Activated CD4-positive, alpha-beta T cell treated with anti-CD3 and anti-CD28 coated beads for 36 hours (primary cell): ENCODE measurements at places on chromosomes 2 and 18. TPM values are rescaled to one million over a fixed set of nuclear protein-coding genes. Genes with fewer than 3 reads are reported as not detected.

The SUMO1 gene
- 164 TPM for total RNA-seq

The NAT8 gene
- total RNA-seq, result not detected

DNA sequence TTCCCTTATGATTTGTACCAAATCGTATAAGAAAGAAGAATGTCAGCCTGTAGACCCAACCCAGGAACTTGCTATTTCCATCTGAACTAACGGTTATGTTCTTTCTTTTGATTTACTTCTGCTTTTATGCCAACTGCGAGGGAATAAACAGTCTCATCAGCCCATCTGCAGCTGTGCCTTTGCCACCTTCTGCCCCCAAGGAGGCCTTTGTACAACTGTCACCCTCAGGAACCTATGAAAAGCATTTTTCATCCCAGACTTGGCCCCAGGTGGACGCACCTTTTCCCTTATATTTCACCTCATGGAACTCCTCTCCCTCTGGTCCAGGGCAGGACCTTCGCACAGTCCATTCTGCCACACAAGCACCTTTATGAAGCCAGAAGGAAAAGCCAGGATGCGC lies 109.8 kb downstream of the AOX1 start:
- DNase-seq, result no peak

GRCh38 chr2:37623406-37623805 lies 48.0 kb downstream of the CDC42EP3 start:
- DNase-seq, result no peak

- DNase-seq, result no peak
Observed at GRCh38 chr2:151161821-151162551, 99.7 kb downstream of the RBM43 start.
